ENCODE measurements at places on chromosomes 5 and 9. TPM values are rescaled to one million over a fixed set of nuclear protein-coding genes. Genes with fewer than 3 reads are reported as not detected.
A peak's percentile ranks its signal among the peaks of the same experiment; 100 is the strongest.

DNA sequence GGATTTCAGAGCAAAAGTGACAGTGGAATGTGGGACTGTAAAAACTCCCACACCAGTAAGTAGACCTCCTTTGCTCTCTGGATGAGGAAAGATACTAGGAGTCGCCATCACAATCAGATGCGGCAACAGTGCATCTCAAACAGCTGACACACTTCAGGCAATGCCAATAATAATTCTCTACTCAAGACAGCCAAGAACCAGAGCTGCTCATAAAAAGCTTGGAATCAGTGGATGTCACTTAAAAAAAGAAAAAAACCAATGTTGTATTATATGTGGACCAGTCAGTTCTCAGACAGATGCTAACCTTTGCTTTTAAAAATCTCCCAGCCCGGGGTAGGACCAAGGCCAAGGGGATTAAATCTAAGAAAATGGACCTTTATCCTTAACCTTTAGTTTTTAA lies 185.0 kb downstream of the GNA14 start:
- no peaks in the 10 kb centered on the region for H3K36me3 ChIP-seq
- DNase-seq, result no peak

DNA sequence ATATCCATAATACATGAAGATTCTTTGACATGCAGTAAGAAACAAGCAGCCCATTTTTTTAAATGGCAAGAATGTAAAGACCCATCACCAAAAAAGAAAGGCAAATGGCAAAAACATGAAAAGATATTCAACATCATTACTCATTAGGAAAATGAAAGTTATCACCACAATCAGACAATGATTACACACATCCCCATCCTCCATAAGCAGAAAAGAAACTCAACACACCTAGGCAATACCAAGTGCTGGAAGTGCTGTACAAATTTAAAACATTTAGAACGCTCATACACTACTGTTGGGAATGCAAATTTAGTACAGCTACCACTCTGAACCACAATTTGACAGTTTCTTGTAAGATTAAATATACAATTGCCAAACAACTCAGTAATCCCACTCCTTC lies 466.7 kb downstream of the ACTL7B start:
- DNase-seq, result no peak
- no peak overlapping the region for H3K27ac ChIP-seq
- H3K36me3 ChIP-seq, result no peaks in the 10 kb centered on the region

GRCh38 chr9:120567081-120567480 lies 12.9 kb downstream of the CDK5RAP2 start:
- no peak overlapping the region for H3K4me3 ChIP-seq
- peaks cover 8% of the 10 kb centered on the region for H3K4me1 ChIP-seq
- no peak for DNase-seq
- H3K27me3 ChIP-seq, result no peaks in the 10 kb centered on the region
- no peak overlapping the region for H3K27ac ChIP-seq
- H3K36me3 ChIP-seq, result peaks cover 100% of the 10 kb centered on the region

DNA sequence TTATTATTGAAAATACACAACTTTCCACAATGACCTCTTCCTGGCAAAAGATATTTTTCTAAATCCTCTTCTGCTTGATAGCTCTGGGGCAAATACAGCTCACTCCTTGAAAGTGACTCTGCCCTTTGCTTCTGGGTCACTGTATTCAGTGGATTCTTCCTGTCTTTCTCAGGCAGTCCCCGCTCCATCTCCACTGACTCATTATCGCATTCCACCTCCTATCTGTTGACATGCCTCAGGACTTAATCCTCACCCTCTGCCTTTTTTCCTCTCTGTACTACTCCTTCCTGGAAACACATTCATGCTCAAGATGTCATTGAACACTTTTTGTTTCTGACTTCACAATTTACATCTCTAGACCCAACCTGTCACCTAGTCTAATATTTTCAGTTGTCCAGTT lies 8.4 kb upstream of the RGS7BP start:
- no peaks in the 10 kb centered on the region for H3K27me3 ChIP-seq
- no peak overlapping the region for H3K4me3 ChIP-seq
- H3K36me3 ChIP-seq, result no peaks in the 10 kb centered on the region
- no peaks in the 10 kb centered on the region for H3K4me1 ChIP-seq
- no peak for DNase-seq

DNA sequence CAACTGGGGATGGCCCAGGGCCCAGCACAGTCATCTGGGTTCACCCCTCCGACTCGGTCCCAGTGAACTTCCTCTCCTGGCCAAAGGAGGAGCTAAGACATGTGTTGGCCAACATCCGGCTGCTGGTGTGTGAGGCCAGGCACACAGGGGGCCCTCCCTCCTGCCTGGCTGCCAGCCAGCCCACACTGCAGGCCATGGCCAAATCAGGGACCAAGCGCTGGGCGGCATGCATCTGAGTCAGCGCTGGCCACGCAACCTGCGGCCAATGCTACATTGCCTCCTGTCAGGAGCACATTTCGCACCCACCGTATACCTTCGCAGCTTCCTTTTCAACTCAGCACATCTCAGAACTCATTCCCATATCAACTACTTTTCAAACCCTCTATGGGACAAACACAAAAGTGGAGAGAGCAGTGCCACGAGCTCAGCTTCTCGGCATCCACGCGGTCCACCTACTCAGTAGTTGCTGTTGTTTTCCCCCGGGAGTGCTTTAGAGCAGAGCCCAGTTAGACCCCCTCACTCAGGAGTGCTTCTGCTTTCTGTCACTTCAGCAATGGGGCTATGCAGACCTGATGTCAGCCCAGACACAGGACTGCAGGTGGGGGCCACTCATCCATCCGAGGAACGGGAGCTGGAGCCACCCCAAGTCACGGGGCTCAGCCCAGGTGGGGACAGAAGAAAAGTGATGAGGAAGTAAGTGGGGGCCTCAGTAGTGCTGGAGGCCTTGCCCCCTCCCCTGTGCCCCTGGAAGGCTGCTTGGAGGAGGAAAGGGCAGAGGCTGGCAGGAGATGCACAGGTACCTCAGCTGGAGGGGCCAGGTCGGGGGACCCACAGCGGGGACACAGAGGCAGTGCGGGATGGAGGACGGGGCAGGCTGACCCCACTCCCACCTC lies 13.9 kb downstream of the NINJ1 start:
- H3K4me3 ChIP-seq, result peak overlapping the region; percentile 49
- H3K27me3 ChIP-seq, result no peaks in the 10 kb centered on the region
- peaks cover 68% of the 10 kb centered on the region for H3K4me1 ChIP-seq
- H3K27ac ChIP-seq, result peak overlapping the region; percentile 99
- H3K36me3 ChIP-seq, result peaks cover 42% of the 10 kb centered on the region
- DNase-seq, result peak; percentile 99

DNA sequence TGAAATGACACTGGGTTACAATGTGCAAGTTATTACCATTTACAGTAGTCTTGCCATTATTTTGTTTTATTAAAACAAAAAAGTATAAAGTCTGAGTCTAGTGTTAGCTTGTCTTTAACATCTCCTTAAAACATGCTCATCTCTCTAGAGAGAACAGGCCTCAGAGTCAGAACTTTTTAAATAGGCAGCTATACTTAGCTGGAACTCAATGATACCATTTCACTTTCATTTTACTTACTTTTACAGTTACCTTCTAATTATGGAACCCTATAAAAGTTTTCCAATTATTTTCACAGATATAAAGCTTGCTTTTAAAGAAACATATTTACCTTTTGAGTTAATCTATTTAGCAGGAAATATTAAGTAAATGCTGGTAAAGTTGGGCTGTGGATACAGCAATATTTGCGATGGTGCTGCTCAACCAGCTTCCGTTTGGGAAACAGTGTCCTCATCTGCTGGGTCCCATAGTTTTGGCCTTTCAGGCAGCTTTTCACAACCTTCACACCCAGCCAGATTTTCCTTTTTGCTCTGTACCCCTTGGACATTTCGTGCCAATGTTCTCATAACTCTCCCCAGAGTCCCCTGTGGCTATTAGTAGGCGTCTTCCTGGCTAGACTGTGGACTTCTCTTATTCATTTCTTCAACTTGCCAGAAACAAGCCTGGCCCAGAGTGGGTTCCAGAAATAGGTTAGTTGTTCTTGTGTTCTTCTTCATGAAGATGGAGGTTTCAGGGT lies 36.3 kb upstream of the UBTD2 start:
- no peaks in the 10 kb centered on the region for H3K4me1 ChIP-seq
- no peak overlapping the region for H3K4me3 ChIP-seq
- no peaks in the 10 kb centered on the region for H3K36me3 ChIP-seq
- H3K27ac ChIP-seq, result no peak overlapping the region
- no peaks in the 10 kb centered on the region for H3K27me3 ChIP-seq

DNA sequence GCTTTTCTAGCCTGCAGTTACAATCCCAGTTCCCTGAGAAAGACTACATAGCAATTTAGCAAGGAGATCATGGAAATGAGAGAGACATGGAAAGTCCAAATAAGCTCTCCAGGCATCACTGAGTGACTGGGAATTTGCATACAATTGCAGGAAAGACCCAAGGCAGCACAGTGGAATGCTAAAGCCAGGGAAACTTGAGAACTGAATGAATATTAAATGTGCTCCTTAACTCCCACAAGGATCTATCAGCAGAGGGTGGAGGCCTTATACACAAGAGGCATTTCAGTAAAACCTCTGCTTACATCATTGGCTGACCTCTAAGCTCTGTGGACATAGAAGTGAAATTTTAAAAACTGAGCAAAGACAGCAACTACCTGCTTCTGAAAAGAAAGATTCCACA lies 355.6 kb upstream of the DAB2 start:
- no peak for DNase-seq
- no peak overlapping the region for H3K27ac ChIP-seq
- H3K27me3 ChIP-seq, result no peaks in the 10 kb centered on the region
- no peaks in the 10 kb centered on the region for H3K4me1 ChIP-seq
- H3K4me3 ChIP-seq, result no peak overlapping the region
- H3K36me3 ChIP-seq, result no peaks in the 10 kb centered on the region

- H3K36me3 ChIP-seq, result no peaks in the 10 kb centered on the region
- H3K4me3 ChIP-seq, result no peak overlapping the region
- DNase-seq, result no peak
- no peaks in the 10 kb centered on the region for H3K4me1 ChIP-seq
- no peaks in the 10 kb centered on the region for H3K27me3 ChIP-seq
Measured at GRCh38 chr5:14983666-14984441, 112.3 kb upstream of the ANKH start.

Gene SLC45A2
- not detected for polyA plus RNA-seq

Gene STPG3
- not detected for polyA plus RNA-seq

Gene TAF11L5
- not detected for polyA plus RNA-seq

Gene LIFR
- not detected for polyA plus RNA-seq

Gene CAVIN4
- polyA plus RNA-seq, result not detected

Gene C5orf52
- polyA plus RNA-seq, result not detected

Gene RMRP
- polyA plus RNA-seq, result 13.3 TPM

Data from CD14-positive monocyte (primary cell).